ENCODE measurements at places on chromosomes 3 and 15. TPM values are rescaled to one million over a fixed set of nuclear protein-coding genes. Genes with fewer than 3 reads are reported as not detected.

DNA sequence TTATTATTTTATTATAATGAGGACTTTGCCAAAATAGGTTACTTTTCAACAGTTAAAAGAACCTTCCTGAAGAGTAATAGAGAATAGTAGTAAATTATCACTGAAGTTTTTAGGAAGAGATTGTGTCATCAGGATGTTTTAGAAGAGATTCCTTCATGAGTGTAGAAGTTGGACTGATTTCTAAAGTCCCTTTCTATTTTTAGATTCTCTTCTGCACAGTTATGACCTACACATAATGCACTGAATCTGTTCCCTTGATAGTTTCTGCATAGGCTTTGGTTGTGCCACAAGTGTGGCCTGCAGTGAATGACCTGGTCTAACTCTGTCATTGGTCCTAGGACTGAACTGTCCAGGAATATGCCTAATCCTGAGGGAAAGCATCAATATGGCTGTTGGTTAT is 23.9 kb downstream of the SLC35A5 start:
- no peak for DNase-seq

The SENP8 gene
- total RNA-seq, result 4.5 TPM

DNA sequence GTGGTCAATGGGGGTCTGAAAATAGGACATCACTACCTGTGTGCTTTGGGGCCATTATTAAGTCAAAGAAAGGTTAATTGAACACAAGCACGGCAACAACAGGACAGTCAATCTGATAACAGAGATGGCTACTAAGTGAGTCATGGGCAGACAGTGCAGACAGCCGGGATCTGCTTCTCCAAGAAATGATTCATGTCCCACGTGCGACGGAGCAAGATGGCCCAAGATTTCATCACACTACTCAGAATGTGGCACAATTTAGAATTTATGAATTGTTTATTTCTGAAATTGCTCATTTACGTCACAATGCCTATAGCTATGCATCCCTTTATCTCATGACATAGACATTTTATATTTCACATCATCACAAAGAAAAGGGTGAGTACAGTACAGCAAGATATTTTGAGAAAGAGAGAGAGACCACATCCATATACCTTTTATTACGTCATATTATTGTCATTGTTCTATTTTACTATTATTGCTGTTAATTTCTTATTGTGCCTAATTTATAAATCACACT is 770.6 kb upstream of the NR2F2 start:
- DNase-seq, result no peak

The SLC2A2 gene
- total RNA-seq, result not detected
